NCI-H2081 (cell line): ENCODE measurements at places on chromosomes 1 and 21.

DNA sequence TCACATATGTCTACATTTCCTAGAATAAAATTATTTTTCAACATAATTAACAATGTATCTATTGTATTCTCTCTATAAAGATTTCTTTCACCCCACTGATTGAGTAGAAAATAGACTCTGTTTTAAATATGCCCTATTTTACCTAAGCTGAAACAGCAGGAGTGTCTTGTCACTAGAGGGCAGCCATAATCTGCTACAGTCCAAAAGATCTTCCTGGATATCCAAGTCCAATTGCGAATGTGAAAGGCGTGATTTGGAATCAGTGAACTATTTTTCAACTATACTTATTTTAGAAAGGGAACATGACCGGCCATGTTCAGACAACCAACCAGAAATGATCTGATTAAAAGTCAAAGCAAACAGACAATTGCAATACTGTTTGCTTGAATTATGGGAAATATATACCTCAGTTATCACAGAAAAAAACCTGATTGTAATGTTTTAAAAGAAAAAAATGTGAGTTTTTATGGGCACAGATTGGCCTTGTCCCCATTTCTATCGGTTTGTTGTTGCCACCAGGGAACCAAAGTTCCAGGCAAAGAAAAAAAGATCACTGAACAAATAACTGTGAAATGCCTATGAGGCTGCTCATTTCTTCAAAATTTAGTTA, 1211.0 kb upstream of the ADGRL4 start:
- peak; percentile 12 for DNase-seq

- DNase-seq, result no peak
Measured at GRCh38 chr1:24351918-24352627, 32.9 kb downstream of the GRHL3 start.

DNA sequence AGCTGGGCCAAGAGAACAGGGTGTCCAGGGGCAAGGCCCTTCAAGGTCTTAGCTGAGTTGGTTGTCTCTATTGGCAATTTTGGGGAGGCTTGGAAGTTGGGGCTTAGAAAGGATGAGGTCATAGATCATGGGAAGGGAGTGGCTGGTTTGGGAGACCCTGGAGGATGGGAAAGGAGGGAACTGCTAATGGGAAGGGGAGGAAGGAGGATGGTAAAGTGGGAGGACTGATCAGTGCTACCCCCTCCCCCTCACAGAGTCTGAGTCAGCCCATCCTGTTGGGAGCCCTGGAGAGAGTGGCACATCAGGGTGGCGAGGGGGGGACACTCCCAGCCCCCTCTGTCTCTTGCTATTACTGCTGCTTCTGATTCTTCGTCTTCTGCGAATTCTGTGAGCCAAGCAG, 5.1 kb downstream of the EFNA4 start:
- DNase-seq, result no peak

GRCh38 chr1:39310015-39310414, 105.5 kb downstream of the MACF1 start:
- DNase-seq, result no peak

- no peak for DNase-seq
Measured at GRCh38 chr21:38797470-38797869, 8.3 kb upstream of the ETS2 start.

- DNase-seq, result no peak
Measured at GRCh38 chr21:34128124-34128523, 54.7 kb downstream of the MRPS6 start.

- DNase-seq, result no peak
Measured at GRCh38 chr1:204909109-204909508, 38.4 kb downstream of the NFASC start.

DNA sequence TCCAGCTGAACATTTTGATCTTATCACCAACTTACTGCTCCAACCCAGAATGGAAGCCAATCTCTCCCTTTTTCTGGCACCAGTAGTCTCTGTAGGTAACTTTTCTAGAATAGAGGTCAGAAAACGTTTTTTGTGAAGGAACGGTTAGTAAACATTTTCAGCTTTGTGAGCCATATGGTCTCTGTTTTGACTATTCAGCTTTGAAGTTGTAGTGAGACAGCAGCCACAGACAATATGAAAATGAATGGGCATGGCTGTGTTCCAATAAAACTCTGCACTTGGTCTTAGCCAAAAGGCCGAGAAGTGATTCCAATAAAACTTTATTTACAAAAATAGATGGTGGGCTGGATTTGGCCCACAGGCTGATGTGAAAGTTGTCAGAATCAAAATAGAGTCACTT, 28.9 kb downstream of the MAP10 start:
- DNase-seq, result no peak

GRCh38 chr1:97091679-97092078, 370.1 kb downstream of the PTBP2 start:
- DNase-seq, result no peak

- peak; percentile 57 for DNase-seq
Measured at GRCh38 chr1:30778154-30778978, 20.8 kb upstream of the LAPTM5 start.

GRCh38 chr1:57376041-57376440, 47.8 kb downstream of the DAB1 start:
- no peak for DNase-seq

GRCh38 chr1:46203738-46204405, 738 bp downstream of the LURAP1 start:
- DNase-seq, result no peak
